Gastroesophageal sphincter (tissue), 4 donors: ENCODE measurements at places on chromosomes 6 and 20. TPM values are rescaled to one million over a fixed set of nuclear protein-coding genes. Genes with fewer than 3 reads are reported as not detected.

DNA sequence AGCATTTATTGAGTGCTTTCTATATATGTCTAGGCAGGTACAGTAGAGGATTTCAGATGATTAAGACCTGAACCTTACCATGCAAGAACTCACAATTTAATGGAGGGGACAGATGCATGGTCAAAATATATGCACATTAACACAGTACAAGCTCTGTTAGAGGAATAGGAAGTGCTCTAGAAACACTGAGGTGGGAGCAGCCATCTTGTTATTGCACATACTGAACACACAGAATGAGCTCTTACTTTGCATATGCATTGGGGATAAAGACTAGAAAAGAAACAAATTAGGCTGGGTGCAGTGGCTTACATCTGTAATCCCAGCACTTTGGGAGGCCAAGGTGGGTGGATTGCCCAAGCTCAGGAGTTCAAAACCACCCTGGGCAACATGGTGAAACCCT is 438.3 kb downstream of the UTRN start:
- ATAC-seq = no peak

DNA sequence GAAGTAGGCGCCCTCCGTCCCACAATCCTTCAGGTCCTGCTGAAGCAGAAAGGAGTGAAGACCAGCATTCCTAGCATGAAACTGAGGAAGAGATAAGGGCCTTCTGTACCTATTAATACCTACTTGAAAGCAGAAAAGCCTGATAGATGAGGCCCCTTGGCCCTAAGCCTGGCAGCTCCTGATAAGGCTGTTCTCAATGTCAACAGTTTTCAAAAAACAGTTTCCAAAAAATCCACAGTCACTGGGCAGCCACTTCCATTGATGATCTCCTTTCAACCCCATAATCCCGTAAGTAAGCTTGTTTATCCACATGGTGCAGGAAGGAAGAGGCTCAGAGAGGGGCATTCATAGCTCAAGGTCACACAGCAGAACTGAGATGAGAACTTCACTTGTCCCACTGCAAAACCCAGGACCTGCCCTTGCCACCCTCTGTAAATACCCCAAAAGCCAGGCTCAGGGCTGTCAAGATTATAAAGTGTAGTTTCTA is 2.8 kb upstream of the E2F1 start:
- ATAC-seq = no peak

GRCh38 chr6:163671355-163671754 is 256.8 kb downstream of the QKI start:
- no peak for ATAC-seq

GRCh38 chr20:49685809-49686208 is 27.9 kb downstream of the B4GALT5 start:
- ATAC-seq = no peak

- no peak for ATAC-seq
These were observed 82.8 kb downstream of the MLIP start for GRCh38 chr6:54194067-54194466.

The TTK gene
- total RNA-seq = 0.27 TPM

The C2 gene
- 3.3 TPM for total RNA-seq
